ENCODE measurements at places on chromosomes 2 and 18.

GRCh38 chr2:227655454-227655853 lies 11.2 kb upstream of the SCYGR5 start:
- no peak for DNase-seq

DNA sequence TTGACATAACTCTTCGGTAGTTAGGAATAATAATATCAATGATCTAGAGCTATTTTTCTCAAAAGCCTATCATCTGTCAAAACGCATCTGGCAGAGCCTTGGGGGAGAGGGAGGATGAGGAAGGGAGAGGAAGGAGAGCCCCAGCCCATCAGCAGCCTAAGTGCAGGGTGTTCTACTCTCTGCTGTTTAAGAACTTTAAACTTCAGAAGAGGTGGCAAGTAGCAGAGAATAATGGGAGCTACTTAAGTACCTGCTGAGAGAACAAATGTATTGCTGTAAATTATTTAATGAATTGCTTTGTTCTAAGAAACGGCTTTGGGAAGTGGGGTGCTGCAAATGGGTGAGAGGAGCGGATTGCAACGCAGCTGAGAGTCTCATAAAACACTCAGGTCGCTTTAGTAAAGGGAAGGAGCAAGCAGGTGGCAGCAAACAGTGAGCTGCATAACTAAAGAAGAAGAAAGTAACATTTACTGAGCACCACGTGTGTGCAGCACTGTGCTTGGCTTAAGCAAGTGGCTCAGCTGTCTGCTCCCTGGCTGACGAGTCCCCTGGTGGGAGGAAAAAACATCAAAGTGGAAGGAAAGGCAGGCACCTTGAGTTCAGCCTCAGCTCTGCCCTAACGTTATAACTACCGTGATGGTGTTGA lies 26.3 kb upstream of the SH3RF3 start:
- no peak for DNase-seq

DNA sequence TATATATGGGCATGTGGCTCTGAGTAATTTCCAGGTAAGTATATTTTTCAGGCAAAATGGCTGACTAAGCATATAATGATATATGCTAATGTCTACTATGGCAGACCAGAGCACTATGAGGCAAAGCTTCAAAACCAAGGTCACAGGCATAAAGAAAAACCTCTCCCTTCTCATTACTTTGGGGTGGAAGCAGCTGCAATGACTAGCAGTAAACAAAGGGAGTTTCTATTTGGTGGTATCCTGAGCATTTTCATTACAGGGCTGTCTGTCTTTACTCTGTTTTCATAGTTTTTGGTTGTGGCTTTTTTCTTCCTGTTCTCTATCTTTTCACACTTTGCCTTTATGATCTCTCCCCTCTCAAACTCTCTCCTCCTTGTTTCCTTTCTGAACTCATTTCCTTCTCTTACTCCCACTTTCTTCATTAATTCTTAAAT lies 15.6 kb downstream of the PDE6D start:
- DNase-seq: no peak

GRCh38 chr18:78868330-78869316 lies 111.0 kb upstream of the SALL3 start:
- no peak for DNase-seq

GRCh38 chr2:116979916-116980764 lies 834.4 kb upstream of the DDX18 start:
- no peak for DNase-seq

- no peak for DNase-seq
Measured at GRCh38 chr2:156466739-156467405, 30.7 kb downstream of the GPD2 start.

- no peak for DNase-seq
Measured at GRCh38 chr2:3443506-3444084, 64.1 kb downstream of the TRAPPC12 start.

GRCh38 chr2:15389895-15390294 lies 171.2 kb downstream of the NBAS start:
- DNase-seq: no peak

GRCh38 chr2:7070483-7070882 lies 153.3 kb downstream of the RNF144A start:
- no peak for DNase-seq

- DNase-seq: no peak
Measured at GRCh38 chr2:193336781-193337180, 1142.0 kb upstream of the TMEFF2 start.

Measured in activated T-cell treated with anti-CD3 and anti-CD28 coated beads, Interleukin-2, amount 50 U/mL, for 72 hours (primary cell).